SW 1271 (cell line): ENCODE measurements at places on chromosomes 16 and 17.

- DNase-seq = no peak
Measured at GRCh38 chr16:66471264-66471663, 44.2 kb downstream of the BEAN1 start.

- no peak for DNase-seq
Measured at GRCh38 chr16:77790009-77790372, 1.6 kb downstream of the VAT1L start.

GRCh38 chr17:49891271-49891670 is 43.4 kb upstream of the TAC4 start:
- DNase-seq = no peak

DNA sequence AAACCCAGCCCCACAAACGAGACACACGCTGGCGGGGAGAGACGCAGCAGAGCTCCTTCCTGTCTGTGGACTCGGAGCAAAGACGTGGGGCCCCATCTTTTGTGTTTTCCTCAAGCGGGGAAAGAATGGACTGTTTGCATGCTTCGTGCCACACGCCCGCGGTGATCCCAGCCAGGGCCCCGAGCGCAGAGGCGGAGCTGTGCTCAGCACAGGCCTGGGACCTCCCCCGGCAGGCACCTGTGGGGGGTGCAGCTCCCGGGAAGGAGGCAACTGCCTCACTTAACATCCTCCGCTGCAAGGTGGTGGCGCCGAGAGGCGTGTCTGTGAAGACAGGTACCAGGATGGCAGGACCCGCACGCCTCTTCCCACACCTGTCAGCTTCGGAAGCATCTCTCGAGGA is 19.1 kb downstream of the TRARG1 start:
- no peak for DNase-seq

GRCh38 chr17:63309021-63309420 is 137.1 kb downstream of the CYB561 start:
- no peak for DNase-seq

DNA sequence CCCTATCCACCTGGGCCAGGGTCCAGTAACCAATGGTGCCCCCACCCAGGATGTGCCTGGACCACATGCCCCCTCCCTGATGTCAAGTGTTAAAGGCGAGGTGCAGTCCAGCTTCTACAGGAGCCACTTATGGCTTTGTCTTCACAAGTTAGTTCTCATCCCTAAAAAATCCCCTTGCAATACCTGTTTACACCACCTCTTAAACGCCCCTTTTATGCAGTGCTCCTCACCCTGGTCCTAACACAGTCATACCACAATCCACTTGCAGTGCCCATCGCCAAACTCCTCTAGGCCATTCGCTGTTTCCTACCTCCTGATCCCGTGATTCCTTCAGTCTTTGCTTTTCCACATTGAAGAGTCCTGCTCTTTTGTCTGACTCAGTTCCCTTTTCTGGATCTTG is 7.1 kb downstream of the GLYR1 start:
- DNase-seq = no peak

- no peak for DNase-seq
Measured at GRCh38 chr16:83390759-83391158, 417.0 kb upstream of the HSBP1 start.

DNA sequence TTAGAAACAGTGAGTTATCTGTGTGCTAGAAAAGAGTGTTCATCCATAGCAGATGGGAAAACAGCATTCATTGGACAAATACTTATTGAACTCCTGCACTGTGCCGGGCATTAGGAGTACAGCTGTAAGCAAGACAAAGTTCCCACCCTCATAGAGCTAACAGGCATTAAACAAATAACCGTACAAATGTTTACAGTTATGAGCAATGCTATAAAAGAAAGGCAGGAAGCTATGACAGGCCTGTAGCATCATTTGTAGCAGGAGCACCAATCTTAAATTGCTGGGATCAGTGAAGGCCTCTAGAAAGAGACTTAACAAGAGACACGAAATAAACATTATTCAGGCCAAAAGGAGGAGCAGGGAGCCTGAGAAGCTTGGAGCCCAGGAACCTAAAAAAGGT is 15.6 kb downstream of the SDR42E1 start:
- no peak for DNase-seq

- DNase-seq = no peak
Measured at GRCh38 chr17:18213666-18214270, 11.7 kb upstream of the LLGL1 start.

DNA sequence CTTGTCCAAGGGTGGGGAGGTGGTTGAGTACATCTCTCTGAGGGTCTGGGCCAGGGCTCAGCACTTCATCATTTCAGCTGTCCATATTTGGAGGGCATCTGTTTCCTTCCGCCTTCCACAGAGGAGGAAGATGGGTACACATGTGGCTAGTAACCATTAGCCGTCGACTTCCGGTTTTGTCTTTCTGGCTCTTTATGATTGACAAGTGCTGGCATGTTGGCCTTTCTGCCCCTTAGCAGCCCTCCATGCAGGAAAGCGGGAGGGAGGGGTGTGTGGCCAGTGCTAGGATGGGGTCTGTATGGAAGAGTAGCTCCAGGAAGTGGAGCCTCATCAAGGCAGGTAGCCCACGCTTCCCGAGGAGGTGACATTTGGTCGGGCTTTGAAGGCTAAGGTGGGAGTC is 69.6 kb downstream of the RAI1 start:
- DNase-seq = no peak

- DNase-seq = no peak
Measured at GRCh38 chr17:33892717-33893591, 362.1 kb upstream of the CCL2 start.

GRCh38 chr16:16150878-16151152 is 72.5 kb downstream of the ABCC6 start:
- DNase-seq = no peak

- no peak for DNase-seq
Measured at GRCh38 chr16:35569413-35569812, 2110.0 kb downstream of the TP53TG3F start.

- no peak for DNase-seq
Measured at GRCh38 chr16:23029733-23030420, 119.4 kb downstream of the USP31 start.

DNA sequence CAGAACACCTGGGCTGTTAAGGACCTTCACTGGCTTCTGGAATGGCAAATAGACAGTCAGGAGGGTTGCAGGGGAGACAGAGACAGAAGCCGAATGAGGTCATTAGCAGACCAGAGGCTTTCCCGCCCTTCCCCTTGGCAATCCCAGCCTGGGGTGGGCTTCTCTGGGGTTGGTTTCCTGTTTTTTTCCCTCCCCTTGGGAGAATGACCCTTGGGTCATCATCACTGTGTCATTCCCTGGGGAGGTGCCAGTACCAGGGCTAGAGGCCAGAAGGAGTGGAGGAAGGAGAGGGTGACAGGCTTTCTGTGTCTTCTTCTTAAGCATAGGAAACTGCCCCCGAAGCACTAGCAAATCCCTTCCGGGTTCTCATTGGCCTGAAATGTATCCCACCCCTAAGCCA is 42.9 kb upstream of the IL21R start:
- DNase-seq = no peak

- no peak for DNase-seq
Measured at GRCh38 chr17:9436630-9437029, 139.0 kb downstream of the STX8 start.
